ENCODE measurements at places on chromosomes 5 and 9.

DNA sequence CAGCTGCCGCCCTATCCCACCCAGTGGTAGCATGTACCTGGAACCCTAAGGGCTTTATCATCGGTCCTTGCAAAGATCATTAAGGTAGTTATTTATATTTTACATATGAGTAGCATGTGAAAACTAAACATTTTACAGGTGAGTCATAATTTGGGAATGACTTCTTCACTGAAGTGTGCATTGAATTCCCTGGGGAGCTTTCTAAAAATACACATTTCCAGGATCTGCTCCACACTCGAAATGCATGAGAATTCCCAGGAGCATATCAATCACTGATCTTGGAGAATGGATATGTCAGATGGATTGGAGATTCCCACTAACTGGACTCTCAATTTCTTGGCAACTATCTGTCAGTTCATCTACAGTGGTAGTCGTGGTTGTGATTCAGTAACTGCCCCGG is 717.5 kb downstream of the IRX1 start:
- no peak for DNase-seq

GRCh38 chr9:116368680-116369079 is 215.1 kb downstream of the PAPPA start:
- DNase-seq = no peak

DNA sequence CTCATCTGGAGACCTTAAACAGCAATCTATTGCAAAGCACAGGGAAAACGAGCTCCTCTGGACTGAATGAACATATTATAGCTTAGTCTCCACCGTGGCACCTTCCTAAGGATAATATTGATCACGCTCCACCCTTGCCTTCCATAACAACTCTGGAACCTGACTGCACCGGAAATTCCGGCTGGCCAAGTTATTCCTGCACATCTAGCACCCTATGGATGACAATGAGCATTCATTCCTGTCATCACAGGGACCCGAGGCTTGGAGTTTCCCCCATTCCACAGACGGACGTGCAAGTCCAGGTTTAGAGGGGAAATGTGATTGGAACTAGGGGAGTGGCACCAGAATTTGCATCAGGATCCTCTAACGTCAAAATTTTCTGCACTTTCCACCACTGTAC is 27.5 kb downstream of the STK10 start:
- DNase-seq = no peak

DNA sequence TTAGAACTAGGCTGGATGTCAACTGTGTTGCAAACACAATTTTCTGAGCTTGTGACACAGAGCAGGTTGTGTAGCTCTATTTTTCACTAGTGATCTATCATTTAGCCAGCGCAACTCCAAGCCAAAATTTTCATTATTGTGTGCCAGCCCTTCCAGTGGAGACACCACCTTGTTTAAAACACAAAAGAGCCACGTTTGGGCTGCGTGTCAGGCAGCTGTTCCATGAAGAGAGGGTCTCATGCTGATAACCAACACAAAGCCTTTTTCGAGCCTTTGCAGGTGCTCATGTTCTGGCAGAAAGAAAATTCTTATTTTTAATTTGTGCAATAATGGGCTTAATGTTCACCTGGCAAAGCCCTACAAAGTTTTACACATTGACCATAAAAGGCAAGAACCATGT is 237.6 kb upstream of the RGMB start:
- DNase-seq = no peak

- no peak for DNase-seq
Observed at GRCh38 chr5:79069488-79070349, at the start of the genes BHMT2 and DMGDH. TSS of gene BHMT2 (plus strand) at chr5:79069767. CDS start at chr5:79069783, 16 bp downstream. TSS of gene DMGDH (minus strand) at chr5:79069674. CDS start at chr5:79069620, 54 bp downstream.

DNA sequence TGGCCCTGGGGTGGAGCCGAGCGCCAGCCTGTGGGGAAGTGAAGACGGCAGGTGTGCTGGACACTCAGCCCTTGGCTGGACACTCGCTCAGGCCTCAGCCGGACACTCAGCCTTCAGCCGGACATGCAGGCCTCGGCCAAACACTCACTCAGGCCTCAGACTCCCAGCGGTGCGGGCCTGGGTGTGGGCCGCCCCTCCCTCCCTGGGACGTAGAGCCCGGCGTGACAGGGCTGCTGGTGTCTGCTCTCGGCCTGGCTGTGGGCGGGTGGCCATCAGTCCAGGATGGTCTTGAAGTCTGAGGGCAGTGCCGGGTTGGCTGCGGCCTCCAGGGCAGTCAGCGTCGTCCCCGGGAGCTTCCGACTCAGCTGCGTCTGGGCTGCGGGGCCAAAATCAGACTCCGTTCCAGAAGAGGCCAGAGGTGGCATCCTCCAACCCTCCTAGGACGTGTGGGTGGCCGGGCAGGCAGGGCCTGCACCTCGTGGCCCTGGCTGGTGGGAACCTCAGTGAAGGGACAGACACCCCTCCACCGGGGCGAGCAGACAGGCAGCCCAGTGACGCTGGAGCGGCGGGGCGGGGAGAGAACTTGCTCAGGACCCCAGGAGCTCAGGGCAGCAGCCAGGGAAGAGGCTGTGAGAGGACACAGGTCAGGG is 28.4 kb downstream of the SLC6A18 start:
- no peak for DNase-seq

- no peak for DNase-seq
Observed at GRCh38 chr9:133973791-133974630, 18.1 kb downstream of the VAV2 start.

DNA sequence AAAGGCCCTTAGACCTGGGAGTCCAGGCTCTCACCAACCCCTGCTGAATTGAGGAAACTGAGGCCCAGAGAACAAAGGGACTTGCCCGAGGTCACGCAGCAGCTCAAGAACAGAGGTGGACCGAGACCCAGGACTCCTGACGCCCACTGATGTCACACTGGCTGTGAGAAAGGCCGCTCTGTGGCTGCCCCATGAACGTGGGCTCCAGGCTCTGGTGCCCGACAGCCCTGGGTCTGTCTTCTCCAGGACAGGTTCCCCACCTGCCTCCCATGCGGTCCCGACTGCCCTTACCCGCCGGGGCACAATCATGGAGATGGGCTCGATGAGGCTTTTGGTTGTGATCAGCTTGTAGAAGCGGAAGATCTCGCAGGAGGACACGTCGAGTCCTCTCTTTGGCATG is 9.3 kb upstream of the TRIM14 start:
- DNase-seq = no peak

GRCh38 chr5:72988769-72989168 is 32.9 kb downstream of the FCHO2 start:
- no peak for DNase-seq

GRCh38 chr9:131487621-131488031 is 15.1 kb upstream of the POMT1 start:
- DNase-seq = no peak

GRCh38 chr9:4955836-4956235 is 29.2 kb upstream of the JAK2 start:
- no peak for DNase-seq

DNA sequence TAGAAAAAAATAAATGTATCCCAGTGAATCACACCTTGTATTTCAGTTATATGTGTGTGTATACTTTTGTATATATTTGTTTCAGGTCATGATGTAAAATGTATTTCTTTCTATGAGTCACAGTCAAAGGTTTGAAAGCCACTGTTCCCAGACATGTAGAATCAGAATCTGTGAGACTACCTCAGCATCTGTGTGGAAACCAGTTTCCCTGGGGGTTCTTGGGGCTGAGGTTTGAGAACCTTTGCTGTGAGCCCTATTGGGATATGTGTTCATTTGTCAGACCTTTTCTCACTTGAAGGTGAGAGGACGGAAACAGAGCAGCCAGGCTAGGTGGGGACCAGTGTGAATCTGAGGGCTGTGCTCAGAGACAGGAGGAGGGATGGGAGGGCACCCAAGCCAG is 78.7 kb upstream of the SAP30L start:
- no peak for DNase-seq

DNA sequence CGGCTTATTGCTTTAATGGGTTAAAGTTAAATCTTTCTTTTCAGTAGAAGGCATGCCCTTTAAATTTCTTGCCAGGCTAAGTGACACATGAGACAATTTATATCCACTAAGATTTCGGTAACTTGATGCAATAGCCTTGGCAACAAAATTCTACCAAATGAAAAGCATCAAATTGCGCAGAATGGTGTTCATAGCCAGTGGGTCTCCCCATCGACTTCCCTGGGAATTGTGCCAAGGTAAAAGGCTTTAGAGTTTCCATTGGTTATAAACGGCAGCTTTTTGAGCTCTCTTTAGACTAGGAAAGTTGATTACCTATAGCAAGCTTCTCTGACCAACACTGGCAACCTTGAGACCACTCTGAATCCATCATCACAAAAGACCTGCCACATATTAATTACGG is 358.4 kb downstream of the ARRDC3 start:
- no peak for DNase-seq

DNA sequence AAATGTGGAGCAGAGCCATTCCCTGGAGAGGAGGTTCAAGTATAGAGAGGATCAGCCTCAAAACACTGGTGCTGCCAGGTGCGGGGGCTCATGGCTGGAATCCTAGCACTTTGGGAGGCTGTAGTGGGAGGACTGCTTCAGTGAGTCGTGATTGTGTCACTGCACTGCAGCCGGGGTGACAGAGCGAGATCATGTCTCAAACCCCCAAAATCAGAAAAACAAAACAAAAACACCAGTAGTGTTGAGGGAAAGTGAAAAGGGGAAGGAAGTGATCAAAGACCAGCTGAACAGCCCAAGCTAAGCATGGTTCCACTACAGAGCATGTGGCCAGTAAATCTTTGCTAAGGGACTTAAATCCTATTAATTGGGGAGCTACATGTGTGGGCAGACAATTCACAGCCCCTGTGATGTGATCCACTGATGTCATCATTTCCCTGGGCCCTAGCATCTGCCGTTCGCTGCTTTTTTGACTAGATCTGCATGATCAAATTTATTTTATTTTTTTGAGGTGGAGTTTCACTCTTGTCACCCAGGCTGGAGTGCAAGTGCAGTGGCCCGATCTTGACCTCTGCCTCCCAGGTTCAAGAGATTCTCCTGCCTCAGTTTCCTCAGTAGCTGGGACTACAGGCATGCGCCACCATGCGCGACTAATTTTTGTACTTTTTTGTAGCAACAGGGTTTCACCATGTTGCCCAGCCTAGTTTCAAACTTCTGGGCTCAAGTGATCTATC is 2.7 kb upstream of the PCBD2 start:
- DNase-seq = no peak

DNA sequence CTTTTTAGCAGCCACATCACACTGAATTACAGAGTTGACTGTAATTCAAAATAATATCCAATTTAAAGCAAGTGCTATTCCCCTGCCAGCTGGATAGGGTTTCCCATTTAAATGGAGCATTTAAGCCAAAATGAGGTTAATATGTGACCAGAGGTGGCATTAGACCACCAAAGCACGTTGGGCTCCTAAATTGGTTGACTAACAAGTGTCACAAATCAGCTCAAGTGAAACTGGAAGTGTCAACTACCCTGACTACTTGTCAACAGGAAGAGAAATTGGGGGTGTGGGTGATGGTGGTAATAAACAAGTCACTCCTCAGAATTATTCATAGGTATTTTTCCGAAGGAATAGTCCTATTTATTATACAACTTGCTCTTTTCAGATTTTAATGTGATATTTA is 609.6 kb upstream of the TLE4 start:
- no peak for DNase-seq

GRCh38 chr9:74953235-74953751 is 581 bp upstream of the C9orf40 start:
- peak; percentile 4 for DNase-seq

GRCh38 chr9:129517006-129517405 is 103.9 kb downstream of the C9orf50 start:
- no peak for DNase-seq

DNA sequence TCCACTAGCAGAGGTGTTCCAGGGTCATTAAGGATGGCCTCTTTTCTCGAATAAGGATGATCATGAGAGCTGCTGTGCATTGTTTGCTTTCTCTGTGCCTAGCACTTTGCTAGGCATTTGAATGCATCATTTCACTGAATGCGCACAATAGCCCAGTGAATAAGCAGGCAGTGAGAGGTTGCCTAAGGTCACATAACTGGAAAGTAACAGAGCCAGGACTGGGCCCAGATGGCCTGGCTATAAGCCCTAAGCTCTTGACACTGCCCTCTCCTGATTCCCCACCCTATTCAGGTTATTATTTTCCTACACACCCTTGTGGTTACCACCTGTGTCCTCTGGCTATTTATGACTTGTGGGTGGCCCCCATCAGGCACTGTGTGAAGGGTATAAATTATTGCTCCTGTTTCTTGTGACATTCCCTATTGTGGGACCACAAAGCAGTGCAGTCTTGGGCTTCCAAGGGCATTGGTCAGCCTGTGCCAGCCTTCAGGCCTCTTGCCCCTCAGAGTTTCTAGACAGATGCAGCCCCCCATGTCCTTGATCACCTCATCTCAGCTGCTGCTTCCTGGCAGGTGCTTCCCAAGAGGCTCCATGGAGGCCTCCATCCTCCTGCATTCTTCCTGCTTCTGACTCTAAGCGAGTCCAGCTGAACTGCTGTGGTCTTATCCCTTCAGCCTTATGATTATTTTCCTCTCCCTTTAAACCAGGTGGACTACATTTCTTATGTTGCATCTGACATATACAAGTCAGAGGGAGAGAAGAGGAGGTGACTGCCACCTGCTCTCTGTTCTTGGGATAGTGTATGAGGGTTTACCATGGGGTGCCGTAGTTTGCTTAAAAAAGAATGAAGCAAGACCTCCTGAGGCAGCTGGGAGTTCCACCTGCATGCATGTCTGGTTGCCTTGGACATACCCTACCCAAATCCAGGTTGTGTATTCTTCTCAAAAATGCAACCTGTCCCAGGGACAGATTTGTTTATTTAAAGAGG is 47.6 kb downstream of the ANGPTL2 start:
- DNase-seq = no peak

DNA sequence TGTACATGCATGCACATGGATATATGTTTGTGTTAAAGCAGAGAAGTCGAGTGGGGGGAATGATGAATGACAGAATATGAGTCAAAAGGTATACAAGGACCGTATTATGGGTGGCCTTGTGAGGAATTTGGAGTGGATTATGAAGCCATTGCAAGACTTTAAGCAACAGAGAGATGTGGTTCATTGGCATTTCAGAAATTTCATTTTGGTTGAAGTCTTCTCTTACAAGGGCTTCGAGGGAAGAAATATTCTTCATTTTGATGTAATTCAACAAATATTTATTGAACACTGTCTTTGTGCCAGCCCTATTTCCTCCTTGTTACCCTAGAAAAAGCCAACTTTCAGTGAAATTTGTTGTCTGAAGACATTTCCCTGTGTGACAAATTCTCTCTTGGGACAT is 83.9 kb upstream of the SLCO6A1 start:
- no peak for DNase-seq

- no peak for DNase-seq
Observed at GRCh38 chr9:20227166-20227874, 395.0 kb downstream of the MLLT3 start.

Data from stimulated activated CD4-positive, alpha-beta T cell treated with anti-CD3 and anti-CD28 coated beads, Interleukin-4, amount 100 ng/mL, for 24 hours (primary cell).